ENCODE measurements at places on chromosomes 12 and 14.

DNA sequence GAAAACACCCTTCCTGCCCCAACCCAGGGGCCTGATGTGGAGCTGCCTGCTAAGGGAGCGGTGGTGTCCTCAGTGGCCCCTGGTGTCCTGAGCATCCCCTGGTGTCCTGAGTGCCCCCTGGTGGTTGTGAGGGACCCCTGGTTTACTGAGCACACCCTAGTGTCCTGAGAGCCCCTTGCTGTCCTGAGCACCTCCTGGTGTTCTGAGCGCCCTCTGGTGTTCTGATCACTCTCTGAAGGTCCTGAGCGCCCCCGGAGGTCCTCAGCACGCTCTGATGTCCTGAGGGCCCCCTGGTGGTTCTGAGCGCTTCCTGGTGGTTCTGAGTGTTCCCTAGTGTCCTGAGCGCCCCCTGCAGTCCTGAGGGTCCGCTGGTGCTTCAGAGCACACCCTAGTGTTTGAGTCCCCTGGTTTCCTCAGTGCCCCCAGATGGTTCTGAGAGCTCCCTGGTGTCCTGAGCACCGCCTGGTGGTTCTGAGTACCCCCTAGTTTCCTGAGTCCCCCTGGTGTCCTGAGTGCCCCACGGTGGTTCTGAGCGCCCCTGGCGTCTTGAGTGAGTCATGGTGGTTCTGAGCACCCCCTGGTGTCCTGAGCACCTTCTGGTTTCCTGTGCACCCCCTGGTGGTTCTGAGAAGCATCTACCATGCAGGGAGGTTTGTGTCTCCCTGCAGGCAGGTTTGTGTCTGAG is 1004.2 kb downstream of the TMEM121 start:
- no peak for DNase-seq

DNA sequence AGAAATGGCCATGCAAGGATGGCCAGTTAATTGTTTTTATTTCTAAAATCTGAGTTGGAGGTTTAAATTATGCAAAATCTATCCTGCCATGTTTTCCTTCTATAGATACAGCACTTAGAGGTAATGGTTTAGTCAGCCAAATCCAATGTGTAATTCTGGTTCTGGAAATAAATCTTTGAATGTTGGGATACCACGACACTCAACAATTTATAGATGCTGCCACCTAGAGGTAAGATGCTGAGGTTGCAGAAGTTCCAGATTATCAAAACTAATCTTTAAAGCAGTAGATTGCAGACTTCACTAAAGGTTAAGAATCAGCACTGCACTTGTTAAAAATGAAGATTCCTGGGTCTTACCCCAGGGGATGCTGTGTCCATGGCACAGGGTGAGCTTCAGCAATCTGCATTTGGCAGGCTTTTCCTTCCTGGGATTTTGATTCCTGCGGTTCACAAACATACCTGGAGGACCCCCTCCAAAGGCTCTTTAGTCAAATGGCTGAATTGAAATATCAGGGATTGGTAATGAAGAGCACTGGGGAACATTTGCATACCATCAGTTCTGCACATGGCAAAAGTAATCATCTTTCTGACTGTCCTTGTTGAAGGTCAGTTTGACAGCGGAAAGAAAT is 53.4 kb upstream of the ANO4 start:
- no peak for DNase-seq

DNA sequence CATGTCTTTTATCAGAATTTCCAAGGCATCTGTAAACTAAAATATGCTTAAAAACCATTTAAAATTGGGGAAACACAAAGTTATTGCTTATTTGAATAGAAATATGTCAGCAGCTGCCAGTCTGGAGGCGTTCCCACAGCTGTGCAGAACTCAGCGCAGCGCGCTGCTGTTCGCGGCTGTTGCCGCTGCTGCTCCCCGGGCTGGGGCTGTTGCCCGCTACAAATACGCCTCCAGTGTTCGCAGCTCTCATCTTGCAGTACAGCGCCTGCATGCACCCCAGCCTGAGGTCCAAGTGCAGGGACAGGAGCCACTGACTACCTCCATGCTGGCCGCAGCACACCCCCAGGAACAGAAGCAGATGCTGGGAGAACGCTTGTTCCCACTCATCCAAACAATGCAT is 216.2 kb downstream of the SLC16A7 start:
- DNase-seq = no peak

GRCh38 chr12:28602786-28603185 is 412.5 kb downstream of the CCDC91 start:
- no peak for DNase-seq

DNA sequence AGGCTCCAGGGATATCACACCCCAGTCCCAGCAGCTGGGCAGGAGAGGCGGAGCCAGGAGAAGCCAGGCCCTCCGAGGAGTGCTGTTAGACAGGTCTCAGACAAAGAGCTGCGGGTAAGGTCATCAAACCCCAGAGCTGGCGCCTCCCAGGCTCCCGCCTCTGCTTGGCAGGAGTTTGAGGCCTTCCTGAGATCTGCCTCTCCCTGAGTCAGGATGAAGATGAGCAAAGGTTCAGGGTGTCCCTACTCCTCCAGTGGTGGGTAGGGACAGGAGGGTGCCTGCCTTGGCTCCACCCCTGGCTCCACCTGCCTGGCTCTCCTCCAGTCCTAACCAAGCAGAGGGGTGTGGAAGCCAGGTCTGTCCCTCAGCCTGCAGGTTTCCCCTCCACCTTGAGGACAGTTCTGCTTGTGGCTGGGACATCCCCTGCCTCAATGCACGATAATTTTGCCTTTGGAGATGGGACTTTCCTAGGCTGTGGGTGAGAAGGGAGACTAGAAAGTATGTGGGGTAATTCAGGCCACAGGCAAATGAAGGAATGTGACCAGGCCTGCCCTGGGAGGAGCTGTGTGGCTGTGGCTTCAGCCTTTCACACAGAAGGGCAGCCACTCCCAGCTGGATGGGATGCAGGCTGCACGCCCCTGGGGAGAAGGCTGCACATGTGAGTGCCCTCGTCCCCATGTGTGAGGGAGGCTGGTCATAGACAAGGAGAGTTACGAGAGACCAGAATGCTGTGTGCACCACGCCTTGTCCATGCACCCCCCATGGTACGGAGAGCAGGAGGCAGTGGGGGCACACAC is 2.2 kb downstream of the PLEKHG6 start:
- no peak for DNase-seq

DNA sequence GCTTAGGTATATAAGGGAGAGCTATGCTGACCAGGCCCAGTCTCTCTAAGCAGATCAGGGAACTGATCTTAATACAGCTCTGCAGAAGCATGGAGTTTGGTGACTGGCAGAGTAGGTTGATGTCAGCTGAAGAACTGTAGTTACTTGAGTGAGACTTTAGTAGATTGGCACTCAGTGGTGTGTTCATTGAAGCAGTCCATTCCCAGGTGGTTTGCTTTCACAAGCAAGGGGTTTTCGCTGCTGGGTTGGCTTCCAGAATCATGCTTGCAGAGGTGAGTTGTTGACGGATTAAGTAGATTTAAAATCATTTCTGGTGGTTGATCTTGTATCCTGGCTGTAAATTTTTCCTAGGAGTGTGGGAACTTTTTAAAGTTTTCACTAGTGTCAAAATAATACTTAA is 6.5 kb upstream of the DHRS7 start:
- DNase-seq = no peak

- DNase-seq = no peak
Measured at GRCh38 chr12:72057330-72057914, 118.8 kb downstream of the TPH2 start.

GRCh38 chr12:86186449-86186848 is 69.7 kb downstream of the MGAT4C start:
- no peak for DNase-seq

DNA sequence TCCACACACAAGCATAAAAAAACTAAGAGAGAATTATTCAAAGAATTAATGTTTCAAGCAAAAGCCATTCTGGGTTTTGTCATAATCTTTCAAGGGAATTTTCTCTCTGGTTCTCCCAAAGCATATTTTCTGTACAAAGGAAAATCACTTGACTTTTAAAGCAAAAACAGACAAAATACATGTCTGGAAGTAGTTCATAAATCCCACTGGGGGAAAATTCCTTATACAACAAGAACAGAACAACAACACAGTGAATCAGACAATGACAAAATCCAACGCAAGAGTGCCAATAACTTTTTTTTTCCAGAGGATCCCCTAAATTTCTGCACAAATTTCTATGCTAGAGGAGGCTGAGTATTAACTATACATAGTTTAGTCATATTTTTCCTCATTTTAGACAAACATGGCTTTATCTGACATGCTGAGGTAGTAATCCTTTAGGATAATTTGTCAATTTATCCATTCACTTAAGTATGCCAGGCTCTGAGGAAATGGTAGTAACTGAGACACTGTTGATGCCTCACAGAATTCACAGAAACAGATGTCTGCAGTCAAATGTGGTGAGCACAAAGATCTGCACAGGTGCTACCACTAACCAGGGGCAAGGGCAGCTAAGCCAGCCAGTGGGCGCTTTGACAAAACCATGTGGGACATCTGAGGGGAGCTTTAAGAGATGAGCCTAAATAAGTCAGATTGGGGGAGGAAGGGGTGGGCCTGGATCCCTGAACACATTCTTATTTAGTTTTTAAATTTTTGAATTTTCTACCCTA is 38.0 kb downstream of the GRIP1 start:
- DNase-seq = no peak

- DNase-seq = no peak
Measured at GRCh38 chr12:9906873-9907272, 25.3 kb downstream of the CLEC2A start.

GRCh38 chr14:33592297-33592696 is 358.6 kb downstream of the EGLN3 start:
- DNase-seq = no peak

DNA sequence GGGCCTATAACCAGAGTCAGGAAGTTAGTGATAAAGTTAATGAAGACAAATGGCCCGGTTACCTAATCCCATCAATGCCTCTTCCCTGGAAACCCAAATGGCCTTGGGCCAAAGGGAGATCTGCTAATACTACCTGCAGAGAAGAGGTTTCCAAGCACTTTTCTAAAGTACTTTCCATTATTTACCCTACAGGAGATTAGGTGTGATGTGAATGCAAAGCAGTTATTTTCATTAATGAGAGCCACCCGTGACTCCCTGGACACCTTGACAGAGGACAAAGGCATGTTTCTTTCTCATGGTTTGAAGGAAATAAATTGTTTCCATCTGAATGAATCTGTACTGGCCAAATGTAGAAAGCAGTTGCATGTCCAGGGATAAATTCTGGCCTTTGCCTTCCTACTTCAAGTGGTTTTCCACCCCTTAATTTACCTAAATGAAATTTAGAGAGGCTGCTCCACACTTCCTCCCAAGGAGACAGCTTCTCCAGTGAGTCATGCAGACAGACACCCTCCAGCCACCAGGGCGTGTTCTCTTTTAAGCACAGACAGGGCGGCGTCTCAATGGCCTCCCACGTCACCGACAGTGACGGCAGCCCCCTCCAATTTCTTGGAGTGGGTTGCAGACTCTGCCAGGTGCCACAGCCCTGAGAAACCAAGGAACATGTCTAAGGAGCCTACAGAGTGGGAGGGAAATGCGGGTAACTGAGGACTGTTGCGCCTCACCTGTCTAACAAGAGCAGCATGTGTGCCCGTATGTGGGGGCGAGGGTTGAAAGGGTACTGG is 43.9 kb upstream of the GNPNAT1 start:
- no peak for DNase-seq

DNA sequence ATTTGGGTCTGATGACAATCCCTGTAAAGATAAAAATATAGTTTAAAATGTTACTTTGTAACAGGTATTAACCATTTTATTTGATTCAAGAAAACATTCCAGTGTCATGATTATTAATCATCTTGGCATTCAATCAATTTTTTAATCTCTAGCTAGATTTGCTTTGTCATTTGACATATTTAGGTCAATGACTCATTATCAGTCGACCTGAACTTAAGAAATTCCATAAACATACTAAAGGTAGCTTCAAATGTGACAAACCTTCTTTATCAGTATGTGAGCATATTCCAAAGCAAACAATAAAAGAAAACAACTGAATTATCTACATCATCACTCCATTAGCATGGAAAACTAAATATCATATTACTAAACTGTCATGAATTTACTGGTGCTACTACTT is 50.8 kb upstream of the CDKL1 start:
- no peak for DNase-seq

- no peak for DNase-seq
Measured at GRCh38 chr12:91883811-91884210, 261.8 kb downstream of the BTG1 start.

GRCh38 chr12:113479590-113480335 is 8.1 kb upstream of the LHX5 start:
- no peak for DNase-seq

DNA sequence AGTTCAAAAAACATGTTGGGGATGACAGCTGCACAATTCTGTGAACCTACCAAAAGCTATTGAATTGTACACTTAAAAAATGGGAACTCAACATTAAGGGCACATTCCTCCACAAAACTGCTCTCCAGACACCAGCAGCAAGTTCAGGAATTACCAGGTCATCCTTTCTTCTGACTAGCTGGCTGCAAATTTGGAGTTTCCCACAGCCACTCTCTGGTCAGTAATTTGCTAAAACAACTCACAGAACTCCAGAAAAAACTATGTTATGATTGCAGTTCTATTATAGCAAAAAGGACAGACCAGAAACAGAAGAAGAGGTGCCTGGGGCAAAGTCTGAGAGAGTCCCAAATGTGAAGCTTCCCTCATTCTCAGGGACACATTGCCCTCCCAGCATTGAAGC is 20.1 kb upstream of the PLEKHD1 start:
- DNase-seq = no peak

DNA sequence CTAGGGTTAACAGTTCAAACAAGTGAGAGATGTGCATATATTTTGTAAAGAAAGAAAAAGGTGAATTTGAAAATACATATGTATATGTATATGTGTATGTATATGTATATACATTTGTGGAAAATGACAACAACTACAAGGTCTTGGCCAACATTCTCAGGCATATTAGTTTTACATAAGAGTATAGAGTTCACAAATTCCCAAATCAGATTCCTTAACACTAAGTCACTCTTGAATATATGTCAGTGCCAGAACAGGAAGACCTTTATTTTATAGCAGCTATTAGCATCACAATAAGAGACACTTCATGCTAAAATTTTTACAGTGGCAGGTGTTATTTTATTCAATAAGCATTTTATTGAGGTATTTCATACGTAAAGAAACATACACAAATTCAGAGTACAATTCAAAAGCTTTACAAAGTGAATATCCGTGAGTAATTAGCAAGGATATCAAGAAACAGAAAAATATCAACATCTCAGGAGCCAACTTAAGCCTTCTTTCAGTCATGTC is 179.7 kb downstream of the SLC6A15 start:
- no peak for DNase-seq

DNA sequence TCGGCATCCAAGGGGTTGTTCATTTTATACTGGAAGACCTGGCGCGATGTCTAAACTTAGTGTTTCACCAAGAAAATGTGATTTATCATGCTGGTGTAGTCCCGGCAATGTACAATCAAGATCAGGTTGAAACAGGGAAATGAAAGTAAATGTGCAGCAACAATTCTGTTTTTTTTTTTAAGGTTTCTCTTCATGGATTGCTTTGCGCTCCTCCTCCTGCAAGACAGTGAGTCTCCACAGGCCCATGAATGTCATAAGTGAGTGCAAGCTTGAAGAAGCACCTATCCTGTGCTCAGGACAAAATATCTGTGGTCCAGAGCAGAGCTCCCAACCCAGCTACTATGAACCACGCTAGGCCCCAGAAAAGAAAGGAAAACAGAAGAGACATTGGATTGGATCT is 143.4 kb downstream of the KCNK10 start:
- no peak for DNase-seq

All from stimulated activated CD8-positive, alpha-beta memory T cell treated with anti-CD3 and anti-CD28 coated beads, Interleukin-7, amount 100 ng/mL, for 1 hour (primary cell).